ENCODE measurements at places on chromosomes 13 and 19.

DNA sequence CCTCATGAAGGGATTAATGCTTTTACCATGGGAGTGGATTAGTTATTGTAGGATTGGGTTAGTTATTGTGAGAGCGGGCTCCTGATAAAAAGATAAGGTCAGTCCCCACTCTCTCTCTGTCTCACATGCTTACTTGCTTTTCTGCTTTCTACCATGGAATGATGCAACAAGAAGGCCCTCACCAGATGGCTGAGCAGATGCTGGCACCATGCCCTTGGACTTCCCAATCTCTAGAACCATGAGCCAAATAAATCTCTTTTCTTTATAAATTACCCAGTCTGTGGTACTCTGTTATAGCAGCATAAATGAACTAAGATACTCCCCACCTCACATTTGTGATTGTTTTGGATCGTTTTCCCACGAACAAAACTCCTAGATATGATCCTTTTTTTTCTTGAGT is 353.8 kb downstream of the DNAJC15 start:
- DNase-seq: no peak

DNA sequence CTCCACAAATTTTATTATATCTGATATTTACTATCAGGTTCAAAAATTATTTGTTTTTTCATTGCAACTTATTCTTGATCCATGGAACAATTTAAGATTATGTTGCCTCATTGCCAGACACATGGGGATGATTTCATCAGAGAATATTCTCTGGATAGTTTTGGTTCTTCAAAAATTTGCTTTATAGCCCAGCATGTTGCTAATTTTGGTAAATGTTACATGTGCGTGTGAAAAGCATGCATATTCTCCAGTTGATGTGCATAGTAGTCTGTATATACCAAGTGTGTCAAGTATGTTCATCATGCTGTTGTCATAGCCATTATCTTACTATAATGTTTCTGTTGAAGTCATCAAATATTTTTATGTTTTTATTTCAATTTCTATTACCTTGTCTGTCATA is 122.3 kb downstream of the RFC3 start:
- no peak for DNase-seq

GRCh38 chr13:110590577-110590976 is 24.8 kb upstream of the NAXD start:
- no peak for DNase-seq

DNA sequence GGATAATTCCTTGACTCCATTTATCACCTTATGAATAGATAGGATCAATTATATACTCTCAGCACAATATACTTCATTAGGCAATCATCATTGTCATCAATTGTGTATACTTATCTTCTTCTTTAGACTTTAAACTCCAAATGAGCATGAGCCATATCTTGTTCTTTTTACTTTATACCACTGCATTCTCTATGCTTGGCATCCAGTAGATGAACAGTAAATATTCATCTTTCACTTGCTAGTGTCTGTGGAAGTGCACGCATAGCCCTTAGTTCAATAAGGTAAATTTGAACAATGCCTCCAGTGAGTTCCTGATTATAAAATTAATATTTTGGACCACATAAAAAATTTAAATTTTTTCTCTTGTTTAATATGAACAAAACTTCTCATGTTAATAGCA is 172.3 kb upstream of the SPRY2 start:
- no peak for DNase-seq

GRCh38 chr19:31332096-31332495 is 17.1 kb downstream of the TSHZ3 start:
- DNase-seq: peak; percentile 41

GRCh38 chr13:22735011-22735995 is 445.5 kb upstream of the SGCG start:
- DNase-seq: no peak

DNA sequence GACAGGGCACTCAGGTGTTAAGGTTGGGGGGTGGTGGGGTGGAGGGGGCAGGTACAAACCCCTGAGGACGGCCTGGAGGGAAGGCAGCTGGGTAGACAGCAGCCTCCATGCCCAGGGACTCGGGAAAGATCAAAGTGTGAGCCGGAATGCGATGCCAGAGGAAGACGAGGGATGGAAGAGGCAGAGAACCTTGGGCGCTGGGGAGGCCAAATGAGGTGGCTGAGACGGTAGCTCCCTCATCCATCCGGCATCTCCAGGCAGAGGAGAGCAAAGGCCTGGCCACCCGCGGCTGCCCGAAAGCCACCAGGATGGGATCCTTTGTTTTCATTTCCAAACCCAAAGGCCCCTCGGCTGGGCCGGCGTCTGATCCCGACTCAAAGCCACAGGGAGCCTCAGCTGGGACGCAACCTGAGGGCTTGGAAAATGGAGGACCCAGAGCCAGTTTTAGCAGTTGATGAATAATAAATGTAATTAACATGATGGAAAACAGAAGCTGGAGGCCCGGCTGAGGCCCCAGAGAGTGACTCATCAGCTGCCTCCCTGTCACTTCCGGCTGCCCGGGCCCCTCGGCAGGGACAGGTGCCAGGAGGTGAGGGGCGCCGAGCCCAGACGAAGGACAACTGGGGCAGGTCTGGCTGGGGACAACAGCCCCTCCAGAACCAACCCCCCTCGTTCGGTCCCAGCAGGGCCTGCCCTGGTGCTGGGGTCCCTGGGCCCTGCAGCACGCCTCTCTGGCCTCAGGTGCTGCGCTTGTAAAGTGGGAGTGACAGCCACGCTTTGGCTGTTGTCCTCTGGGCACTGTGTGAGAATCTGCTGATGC is 61.6 kb downstream of the CEBPG start:
- DNase-seq: peak; percentile 48

Measured in ELR (cell line).